ENCODE measurements at places on chromosomes 16 and 17.

GRCh38 chr17:6261466-6261865 lies 173.5 kb downstream of the AIPL1 start:
- DNase-seq, result no peak

GRCh38 chr17:65888649-65889048 lies 303.3 kb downstream of the CEP112 start:
- no peak for DNase-seq

DNA sequence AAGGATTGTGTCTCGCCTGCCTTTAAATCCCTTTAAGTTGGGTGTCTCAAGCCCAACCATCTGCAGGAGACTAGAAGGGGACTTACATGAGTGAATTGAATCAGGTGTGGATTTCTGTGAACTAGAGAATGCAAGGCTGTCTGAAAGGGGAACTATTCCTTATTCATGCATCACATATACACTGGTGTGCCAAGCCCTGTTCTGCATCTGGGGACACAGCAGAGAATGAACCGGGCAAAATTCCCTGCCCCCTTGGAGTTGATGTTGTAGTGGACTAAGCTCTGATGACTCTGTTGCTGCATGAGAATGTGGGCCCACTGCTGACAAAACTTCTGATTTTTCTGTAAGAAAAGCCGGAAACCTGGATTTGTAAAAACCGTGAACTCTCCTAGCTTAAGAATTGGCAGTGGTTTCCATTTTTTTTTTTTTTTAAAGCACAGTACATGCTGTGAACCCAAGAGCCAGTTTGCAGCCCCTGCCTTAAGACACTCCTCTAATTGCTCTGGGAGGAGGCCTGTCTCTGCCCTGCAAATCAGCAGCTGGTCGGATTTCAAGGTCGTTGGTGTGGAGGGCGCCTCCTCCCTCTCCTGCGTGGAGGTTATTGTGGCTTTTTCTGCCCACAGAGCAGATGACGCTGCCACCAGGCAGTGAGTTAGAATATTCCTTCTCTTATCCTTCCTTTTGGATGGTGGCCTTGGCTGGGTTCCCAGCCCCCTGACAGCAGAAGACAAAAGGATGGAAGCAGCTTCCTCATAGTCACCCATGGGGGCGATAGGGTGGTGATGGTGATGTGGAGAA lies 131.0 kb downstream of the PRKCB start:
- no peak for DNase-seq

- DNase-seq, result no peak
These were observed 9.7 kb upstream of the ITGB3 start for GRCh38 chr17:47243737-47244598.

DNA sequence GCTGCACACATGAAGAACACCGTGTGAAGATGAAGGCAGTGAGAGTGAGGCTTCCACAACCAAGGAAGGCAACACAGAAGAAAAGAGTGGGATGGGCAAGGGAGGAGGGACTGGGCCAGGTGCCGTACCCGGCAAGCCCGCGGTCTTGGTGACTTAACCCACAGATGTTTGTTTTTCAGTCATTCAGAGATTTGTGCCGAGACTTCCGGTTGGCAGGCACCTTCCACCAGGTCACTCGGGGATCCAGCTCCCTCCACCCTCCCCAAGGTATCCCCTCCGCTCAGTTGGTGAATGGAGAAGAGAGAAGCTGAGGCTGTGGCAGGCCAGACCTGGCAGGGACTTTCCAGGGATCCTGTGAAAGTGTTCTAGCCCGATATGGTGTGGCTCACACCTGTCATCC lies 4.9 kb upstream of the KREMEN2 start:
- no peak for DNase-seq

GRCh38 chr16:81376880-81377279 lies 62.1 kb downstream of the GAN start:
- no peak for DNase-seq

GRCh38 chr17:77072670-77073069 lies 68.1 kb upstream of the SEC14L1 start:
- DNase-seq, result no peak

DNA sequence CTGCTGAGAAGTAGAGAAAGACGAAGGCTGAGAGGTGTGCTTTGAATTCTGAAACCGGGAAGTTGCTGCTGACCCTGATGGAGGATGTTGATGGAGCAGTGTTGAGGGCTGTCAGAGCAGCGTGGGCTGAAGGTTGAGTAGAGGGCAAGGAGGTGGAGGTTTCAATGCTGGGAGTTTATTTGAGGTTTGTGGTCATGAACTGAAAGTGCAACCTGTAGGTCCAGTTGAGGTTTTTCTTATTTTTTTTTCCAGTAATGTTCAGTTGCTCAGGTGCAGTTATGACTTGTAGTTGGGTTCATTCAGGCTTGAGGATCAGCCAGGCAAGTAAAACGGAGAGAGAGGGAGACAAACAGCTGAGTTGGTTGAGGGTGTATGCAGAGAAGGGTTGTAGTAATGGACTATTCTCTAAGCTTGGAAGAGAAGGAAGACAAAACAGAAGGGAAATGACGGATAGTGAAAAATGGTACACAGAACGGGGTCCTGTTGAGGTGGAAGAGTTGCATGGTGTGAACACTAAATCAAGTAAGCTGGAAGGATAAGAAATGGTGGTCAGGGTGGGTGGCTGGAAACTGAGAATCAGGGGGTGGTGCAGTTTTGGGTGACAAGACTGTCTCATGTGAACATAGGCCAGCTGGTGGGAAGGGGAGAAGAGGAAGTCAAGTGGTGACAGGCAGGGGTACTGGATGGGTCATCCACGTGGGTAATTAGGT lies 8.7 kb upstream of the UBE2G1 start:
- DNase-seq, result no peak

DNA sequence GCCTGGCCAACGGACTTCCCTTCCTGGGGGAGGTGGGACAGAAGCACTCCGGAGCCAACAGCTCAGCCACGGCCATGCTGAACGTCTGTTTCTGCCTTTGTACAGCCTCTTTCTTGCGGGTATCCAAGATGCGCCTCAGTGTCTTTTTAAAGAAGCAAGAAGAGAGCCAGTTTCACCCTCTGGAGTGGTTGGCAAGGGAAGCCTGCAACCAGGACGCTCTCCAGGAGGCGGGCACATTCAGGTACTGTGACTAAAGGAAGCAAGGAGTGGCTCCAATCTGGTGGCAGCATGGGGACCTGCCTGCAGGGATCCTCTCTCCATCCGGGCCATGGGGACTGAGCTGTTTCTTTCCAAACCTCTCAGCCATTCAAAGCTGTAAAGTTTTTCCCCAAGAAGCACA lies 60.6 kb upstream of the ENDOV start:
- no peak for DNase-seq

DNA sequence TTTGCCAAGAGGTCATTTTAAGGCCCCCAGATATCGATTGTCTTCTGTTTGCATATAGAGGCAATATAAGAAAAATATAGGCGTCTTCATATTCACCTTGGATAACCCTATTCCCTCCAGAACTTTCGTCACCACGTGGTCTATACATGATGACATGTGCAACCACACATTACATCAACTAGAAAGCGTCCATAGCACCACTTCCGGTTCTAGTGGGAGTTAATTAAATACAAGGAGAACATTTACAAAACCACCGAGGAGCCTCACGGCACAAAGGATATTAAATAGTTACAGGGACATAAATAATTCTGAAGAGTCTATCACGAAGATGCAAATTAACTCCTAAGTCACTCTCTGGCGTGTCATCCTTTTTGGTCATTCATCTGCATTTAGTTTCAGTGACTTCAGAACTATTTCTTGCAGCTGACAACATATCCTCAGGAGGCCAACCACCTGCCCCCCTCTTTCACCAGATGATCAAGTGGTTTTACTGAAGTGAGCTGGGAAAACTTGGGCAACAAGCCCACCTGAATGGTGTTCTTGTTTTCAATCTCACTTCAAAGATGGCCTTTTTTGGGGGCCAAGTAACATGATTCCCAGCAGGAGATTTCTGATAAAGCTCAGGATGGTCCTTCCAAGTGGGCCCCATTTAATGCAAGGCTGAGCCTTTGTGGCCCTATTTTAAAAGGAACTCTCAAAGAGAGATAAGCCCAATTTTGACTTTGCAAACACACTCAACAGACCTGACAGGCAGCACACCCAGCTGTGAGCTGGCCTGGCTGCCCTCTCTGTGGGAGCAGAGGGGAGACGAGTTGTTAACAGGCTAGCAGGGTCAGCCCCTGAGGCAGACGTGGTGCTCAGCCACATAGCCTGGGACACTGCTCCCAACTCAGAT lies 15.3 kb downstream of the CMTM3 start:
- DNase-seq, result no peak

GRCh38 chr16:54176376-54176901 lies 110.1 kb downstream of the IRX3 start:
- DNase-seq, result no peak

DNA sequence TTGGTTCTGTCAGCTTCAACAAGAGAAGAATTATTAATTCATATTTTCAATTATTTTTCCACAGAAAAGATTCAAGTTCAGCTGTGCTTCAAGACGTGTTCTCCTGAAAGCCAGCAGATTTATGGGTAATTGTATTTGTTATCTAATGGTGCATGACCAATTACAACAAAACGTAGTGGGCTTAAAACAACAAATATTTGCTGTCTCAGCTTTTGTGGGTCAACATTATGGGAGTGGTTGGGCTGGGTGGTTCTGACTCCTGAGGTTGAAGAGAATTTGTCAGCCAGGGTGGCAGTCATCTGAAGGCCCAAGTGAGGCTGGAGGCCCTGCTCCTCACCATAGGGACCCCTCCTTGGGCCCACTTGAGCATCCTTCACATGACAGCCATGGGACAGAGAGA lies 24.1 kb upstream of the KREMEN2 start:
- DNase-seq, result no peak

GRCh38 chr17:40111221-40112128 lies 10.3 kb upstream of the MSL1 start:
- DNase-seq, result peak; percentile 50

GRCh38 chr17:44614862-44615261 lies 41.4 kb upstream of the MEIOC start:
- DNase-seq, result no peak

GRCh38 chr16:879461-879861 lies 78.9 kb upstream of the GNG13 start:
- DNase-seq, result no peak

DNA sequence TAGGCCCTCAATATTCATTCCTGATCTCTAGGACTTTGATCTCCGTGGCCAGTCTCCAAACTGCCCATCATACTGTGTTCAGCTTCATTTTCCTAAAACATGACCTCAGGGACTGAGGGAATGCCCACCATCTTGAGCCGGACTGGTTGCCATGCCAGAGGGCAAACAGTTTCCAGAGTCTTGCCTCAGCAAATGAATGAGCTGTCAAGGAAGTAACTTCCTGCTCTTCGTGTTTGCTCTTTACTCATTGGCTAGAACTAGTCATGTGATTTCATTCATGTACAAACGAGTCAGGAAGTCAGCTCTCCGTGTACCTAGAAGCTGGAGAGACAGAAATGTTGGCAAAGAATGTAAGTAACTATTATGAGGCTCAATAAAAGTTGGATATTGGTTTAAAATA lies 50.2 kb downstream of the ANKFN1 start:
- no peak for DNase-seq

- DNase-seq, result no peak
These were observed 9.0 kb downstream of the PIK3R5 start for GRCh38 chr17:8956465-8956902.

DNA sequence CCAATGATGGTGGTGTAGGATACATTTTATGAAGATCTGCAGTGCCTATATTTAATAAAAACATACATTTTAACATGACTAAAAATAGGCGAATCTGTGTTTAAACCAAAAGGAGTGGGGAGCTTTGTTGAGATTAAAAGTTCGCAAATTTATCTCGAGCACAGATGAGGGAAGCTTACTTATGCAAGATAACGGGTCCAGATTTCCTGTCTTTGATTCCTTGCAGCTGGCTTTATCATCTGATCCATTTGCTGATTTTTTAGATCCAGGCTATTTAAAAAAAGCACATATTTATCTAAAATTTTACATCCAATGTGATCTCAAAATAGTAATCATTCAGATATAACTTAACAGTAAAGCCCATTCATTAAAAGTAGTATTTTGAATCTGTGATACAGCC lies 57.0 kb upstream of the INTS2 start:
- no peak for DNase-seq

DNA sequence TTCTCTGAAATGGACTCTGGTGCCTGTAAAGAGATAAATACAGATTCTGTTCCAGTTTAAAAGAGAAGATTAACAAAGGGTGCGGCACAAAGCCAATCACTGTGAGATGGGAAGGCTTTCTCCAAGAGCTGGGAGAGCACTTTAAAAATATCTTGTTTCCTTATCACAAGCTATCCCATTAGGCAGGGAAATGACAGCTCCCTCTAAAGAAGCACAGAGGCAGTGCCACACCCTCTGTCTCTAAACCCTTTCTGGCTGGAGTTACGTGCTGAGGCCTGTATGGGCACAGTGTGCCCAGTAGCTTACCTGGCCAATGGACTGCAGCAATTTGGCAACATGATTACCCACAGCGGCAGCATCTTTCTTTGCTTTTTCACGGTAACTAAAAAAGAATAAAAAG lies 9.0 kb upstream of the TERB1 start:
- no peak for DNase-seq

GRCh38 chr16:3095869-3096268 lies 3.2 kb downstream of the ZSCAN10 start:
- DNase-seq, result peak; percentile 48

DNA sequence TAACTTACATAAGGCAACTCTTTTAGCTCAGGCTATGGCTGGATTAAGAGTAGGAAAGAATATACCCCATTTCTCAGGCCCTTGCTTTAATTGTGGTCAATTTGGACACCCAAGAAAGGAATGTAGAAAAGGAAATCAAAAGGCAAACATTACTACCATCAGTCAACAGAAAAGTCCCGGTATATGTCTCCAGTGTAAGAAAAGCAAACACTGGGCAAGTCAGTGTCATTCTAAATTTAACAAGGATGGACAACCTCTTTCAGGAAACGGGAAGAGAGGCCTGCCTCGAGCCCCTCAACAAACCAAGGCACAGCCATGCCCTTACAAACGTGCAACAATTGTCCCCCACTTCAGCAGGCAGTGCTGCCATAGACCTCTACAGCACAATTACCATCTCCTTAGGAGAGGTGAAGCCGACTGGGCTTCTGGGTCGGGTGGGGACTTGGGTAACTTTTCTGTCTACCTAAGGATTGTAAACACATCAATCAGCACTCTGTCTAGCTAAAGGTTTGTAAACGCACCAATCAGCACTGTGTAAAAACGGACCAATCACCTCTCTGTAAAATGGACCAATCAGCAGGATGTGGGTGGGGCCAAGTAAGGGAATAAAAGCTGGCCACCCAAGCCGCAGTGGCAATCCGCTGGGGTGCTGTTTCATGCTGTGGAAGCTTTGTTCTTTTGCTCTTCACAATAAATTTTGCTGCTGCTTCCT lies 12.4 kb downstream of the MRPL58 start:
- DNase-seq, result no peak

GRCh38 chr16:20944861-20945574 lies 44.4 kb downstream of the LYRM1 start:
- no peak for DNase-seq

Measured in T-helper 22 cell (primary cell).